ENCODE measurements at places on chromosomes 4 and X.

- peak; percentile 68 for DNase-seq
Observed at GRCh38 chrX:67614423-67614822, 70.6 kb downstream of the AR start.

DNA sequence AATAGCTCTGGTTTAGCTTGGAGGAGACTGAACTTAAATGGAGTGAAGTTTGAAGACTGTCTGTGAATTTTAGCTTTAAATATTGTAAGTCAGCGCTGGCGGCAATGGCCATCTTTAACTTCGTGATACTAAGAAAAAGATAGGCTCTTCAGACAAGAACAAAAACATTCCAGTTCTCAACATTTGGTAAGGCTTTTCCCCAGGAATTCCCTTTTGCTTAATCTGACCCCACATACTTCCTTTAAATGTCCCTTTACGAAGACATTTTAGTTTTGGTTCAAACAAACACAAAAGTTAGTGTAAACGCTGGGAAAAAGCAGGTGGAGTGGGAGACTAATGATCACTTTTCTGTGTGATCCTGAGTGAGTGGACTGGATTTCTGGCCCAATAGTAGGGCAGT is 106.2 kb downstream of the MAML3 start:
- no peak for DNase-seq

- DNase-seq: no peak
Observed at GRCh38 chrX:129659861-129660260, 5.1 kb upstream of the APLN start.

DNA sequence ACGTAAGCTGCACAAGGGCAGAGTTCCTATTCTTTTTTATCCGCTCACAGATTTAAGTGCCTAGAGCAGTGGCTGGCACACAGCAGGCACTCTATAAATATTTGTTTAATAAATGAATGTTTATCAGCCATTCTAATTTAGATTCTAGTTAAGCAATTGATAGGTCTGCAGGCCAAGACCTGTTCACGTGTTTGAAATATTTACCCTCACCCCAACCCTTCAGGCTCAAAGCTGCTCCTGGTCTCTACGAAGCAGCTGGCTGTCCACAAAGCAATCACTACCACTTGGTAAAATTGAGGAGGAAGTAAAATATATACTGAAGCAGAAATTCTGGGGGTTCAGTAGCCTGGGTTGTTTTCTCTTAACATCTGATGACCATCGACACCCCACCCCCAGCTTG is 158.1 kb downstream of the MGST2 start:
- DNase-seq: no peak

DNA sequence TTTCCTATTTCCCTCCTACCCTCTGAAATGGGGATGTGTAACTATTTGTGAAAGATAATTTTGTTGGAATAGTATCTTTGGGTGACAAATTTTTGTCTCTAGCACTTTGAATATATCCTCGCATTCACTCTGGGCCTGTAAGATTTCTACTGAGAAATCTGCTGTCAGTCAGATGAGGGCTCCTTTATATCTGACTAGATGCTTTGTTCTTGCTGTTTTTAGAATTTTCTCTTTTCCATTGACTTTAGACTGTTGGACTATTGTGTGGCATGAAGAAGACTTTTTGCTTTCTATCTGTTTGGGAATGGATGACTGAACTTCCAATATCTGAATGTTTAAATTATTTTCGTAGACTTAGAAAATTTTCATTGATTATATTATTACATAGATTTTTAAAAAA is 54.2 kb upstream of the GRID2 start:
- DNase-seq: no peak

GRCh38 chrX:13607996-13608365 is 38.6 kb downstream of the EGFL6 start:
- peak; percentile 17 for DNase-seq

DNA sequence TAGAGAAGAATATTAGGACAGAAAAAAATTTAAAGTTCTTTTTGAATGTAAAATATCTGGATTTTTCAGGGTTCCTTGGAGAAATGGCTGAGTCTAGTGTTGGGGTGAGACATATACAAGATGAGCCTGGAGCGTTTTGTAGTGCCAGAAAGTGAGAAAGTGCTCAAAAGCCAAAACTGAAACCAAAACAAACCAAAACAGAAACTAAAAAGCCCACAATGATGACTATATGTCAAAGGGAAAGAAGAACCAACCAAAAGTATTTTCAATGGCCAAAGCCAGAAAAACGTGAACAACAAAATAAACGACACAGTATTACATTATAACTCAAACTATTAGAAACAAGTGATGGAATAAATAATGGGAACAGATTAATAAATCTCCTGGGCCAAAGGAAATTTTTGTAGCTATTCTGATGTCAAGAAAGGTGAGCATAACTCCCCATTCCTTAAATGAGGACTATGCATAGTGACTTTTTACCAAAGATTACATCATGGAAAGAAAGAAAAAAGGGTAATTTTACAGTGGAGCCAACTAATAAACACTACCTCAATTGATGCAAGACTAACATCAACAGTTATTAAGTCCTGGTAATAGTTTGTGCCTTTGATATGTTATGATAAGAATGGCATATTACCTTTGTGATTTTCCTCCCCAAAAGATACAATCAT is 1137.6 kb downstream of the C4orf33 start:
- DNase-seq: peak; percentile 28

DNA sequence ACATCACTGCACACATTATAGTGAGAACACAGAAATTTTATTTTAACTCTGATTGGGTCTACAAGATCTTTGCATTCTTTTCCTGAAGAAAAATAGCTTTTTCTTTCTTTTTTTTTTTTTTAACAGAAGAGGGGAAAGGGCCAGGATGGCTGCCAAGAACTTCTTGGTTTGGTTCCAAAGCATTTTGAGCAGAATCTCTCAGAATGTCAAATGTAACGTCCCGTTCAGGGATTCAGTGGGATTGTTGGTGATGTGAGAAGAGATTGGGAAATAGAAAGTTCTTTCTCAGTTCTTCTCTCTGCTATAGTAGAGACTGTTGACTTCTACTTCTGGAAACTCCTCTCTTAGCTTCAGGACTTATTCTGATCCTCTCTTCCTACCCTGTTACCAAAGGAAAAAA is 70.9 kb upstream of the CBR4 start:
- DNase-seq: peak; percentile 29

DNA sequence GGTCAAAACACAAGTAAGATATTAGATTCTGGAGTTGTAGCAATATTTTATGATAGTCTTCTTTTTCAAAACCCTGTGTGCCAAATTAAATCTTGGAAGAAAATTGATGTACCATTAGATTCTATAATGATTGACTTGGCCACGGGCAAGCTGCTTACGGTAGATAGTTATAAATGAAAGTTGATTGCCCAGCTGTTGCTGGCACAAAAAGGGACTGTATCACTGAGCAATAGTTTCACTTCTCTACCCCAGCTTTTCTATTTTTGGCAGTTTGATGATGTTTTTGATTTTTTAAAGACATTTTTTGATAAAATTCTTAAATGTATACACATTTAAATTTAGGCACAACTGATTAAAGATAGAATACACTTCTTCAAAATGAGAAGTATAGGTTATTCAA is 333.3 kb downstream of the TRAM1L1 start:
- DNase-seq: no peak

DNA sequence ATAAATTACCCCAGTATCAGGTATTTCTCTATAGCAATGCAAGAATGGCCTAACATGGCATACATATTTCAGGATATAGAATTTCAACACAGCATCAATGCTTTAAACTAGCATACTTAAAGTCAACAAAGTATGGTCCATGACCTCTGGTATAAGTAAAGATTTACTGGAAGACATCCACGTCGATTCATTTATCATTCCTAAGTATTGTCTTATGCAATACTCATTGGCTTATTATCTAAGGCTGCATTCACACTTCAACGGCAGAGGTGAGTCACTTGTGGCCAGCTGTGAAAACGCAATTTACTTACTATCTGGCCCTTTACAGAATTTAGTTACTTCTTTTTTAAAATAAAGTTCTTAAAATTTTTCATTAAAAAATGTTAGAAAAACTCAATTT is 42.6 kb downstream of the ADGRA3 start:
- peak; percentile 88 for DNase-seq

- no peak for DNase-seq
Observed at GRCh38 chr4:3390288-3390811, 51.4 kb upstream of the HGFAC start.

DNA sequence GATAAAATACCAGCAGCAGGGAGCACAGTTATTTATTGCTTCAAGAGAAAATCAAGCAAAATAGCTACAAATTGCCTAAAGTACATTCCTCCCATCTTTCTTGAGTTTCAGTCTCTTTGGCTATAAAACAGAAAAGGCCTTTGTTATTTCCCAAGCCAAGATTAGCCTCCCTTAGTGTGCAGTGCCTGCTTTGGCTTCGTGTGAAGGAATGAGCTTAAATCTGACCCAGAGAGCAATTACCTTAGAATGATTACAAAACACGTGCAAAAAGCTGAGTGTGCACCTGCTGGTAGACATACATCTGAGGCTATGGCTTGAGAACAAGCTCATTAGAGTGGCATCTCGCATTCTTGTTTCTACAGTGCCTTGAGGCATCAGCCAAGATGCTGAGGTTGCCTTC is 250.8 kb downstream of the C4orf33 start:
- DNase-seq: no peak

GRCh38 chrX:137926090-137926489 is 360.2 kb downstream of the ZIC3 start:
- peak; percentile 30 for DNase-seq

- DNase-seq: no peak
Observed at GRCh38 chr4:147366164-147366563, 114.7 kb upstream of the EDNRA start.

DNA sequence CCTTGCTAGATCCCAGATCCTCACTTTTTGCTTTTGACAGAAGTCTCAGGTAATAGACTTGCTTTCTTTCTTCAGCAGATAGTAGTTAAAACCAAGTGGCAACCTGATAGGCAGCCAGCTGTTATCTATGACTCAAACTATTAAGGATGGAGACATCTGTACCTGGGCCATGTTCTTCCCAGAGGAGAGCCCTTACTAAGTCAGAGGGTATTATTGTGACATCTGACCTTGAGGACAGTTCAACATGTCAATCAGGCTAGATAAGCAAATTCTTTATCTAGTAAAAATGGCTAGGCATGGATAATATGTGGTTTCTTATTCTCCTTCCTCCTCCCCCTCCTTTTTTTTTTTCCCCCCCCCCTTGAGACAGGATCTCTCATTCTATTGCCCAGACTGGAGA is 39.2 kb downstream of the TRIM2 start:
- no peak for DNase-seq

DNA sequence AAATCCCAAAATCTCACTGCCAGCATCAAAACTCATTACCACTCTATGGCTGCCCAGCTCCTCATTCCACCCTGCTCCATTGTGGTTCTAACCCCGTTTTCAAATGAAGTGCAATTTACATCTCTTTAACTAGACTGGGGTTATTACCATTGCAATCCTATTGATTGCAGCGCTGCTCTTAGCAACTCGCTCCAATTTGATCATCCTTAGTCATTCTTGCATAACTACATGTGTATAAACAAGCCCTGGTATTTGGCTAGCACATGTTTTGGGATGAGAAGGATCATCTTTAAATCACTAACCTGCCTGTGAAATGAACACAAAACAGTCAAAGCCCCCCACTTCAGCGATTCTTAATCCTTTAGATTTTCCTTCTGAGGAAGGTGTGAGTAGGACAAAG is 340.1 kb upstream of the PPARGC1A start:
- DNase-seq: peak; percentile 70
